IMR-90 (cell line): ENCODE measurements at places on chromosomes 13 and 19. TPM values are rescaled to one million over a fixed set of nuclear protein-coding genes. Genes with fewer than 3 reads are reported as not detected.

Gene ZNF486
- total RNA-seq: 4.1 and 6.9 TPM in 2 replicates

Gene EHD2
- total RNA-seq: 31.9 and 35.3 TPM in 2 replicates

- H3K36me3 ChIP-seq: no peaks in the 10 kb centered on the region
- H3K27ac ChIP-seq: no peak overlapping the region
These were observed 149.8 kb upstream of the TMTC4 start for GRCh38 chr13:100824366-100824765.

- no peaks in the 10 kb centered on the region for H3K36me3 ChIP-seq
- H3K27me3 ChIP-seq: peaks cover 25% of the 10 kb centered on the region
- no peaks in the 10 kb centered on the region; the same call in 1 of the 2 replicates for H3K4me1 ChIP-seq
- H3K27ac ChIP-seq: no peak overlapping the region
These were observed 2.1 kb downstream of the CILP2 start for GRCh38 chr19:19540064-19540714.

Gene TECR
- total RNA-seq: 35.8 and 46.2 TPM in 2 replicates

GRCh38 chr13:113357529-113357928, 6.4 kb downstream of the GRTP1 start:
- no peaks in the 10 kb centered on the region for H3K4me1 ChIP-seq
- no peak overlapping the region for H3K27ac ChIP-seq
- no peak overlapping the region for H3K4me3 ChIP-seq
- H3K36me3 ChIP-seq: no peaks in the 10 kb centered on the region

- no peak overlapping the region for H3K27ac ChIP-seq
- H3K4me1 ChIP-seq: peaks cover 6% of the 10 kb centered on the region
- H3K4me3 ChIP-seq: no peak overlapping the region
- no peaks in the 10 kb centered on the region for H3K27me3 ChIP-seq
These were observed 284.9 kb downstream of the KLF12 start for GRCh38 chr13:73849292-73849691.

GRCh38 chr13:111912453-111912866, 154.5 kb upstream of the SOX1 start:
- no peak overlapping the region for H3K4me3 ChIP-seq
- H3K36me3 ChIP-seq: no peaks in the 10 kb centered on the region
- H3K4me1 ChIP-seq: no peaks in the 10 kb centered on the region
- no peak overlapping the region for H3K27ac ChIP-seq
- H3K27me3 ChIP-seq: no peaks in the 10 kb centered on the region
- DNase-seq: no peak

Gene TEX29
- total RNA-seq: not detected in 2 replicates
